NCI-H1092 treated with DMSO at 0.1 percent for 48 hours (cell line): ENCODE measurements at places on chromosomes 4 and X.
A peak's percentile ranks its signal among the peaks of the same experiment; 100 is the strongest.

- no peak for DNase-seq
These were observed 28.3 kb upstream of the GUCY1A1 start for GRCh38 chr4:155638195-155638965.

DNA sequence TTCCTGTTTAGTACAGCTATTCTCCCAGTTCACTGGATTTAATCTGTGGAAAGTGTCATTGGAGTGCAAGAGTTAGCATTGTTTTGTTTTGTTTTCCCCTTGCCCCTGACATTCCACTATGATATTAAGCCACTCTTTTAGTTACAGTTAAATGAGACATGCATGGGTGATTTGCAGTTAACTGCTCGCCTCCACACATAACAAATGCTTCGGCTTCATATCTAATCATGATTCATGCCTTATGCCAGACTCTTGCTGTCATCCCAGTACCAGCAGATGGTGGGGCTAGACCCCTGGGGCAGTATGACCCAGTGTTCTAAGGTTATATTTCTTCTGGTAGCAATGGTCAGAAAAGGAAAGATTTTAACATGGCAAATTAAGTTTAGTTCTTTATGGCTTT, 80.1 kb downstream of the RAP1GDS1 start:
- no peak for DNase-seq

GRCh38 chr4:36601864-36602495, 320.6 kb downstream of the DTHD1 start:
- DNase-seq = no peak

DNA sequence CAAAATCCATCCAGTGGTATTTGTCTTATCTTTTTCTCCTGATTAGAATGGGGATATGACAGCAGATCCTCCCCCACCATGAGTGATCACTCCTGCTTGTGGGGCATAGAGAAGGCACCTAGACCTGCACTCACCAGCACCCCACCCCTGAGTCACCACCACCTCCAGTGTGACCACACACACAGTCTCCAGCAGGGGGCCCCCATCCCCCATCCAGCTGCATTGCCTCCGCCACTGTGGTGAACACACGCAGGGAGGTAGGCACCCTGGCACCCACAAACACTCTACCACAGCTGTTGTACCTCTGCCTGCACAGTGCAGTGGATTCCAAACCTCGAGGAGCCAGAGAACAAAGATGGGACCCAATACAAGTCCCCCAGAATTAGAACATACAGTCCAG, 9.0 kb upstream of the MAGEA8 start:
- DNase-seq = no peak

DNA sequence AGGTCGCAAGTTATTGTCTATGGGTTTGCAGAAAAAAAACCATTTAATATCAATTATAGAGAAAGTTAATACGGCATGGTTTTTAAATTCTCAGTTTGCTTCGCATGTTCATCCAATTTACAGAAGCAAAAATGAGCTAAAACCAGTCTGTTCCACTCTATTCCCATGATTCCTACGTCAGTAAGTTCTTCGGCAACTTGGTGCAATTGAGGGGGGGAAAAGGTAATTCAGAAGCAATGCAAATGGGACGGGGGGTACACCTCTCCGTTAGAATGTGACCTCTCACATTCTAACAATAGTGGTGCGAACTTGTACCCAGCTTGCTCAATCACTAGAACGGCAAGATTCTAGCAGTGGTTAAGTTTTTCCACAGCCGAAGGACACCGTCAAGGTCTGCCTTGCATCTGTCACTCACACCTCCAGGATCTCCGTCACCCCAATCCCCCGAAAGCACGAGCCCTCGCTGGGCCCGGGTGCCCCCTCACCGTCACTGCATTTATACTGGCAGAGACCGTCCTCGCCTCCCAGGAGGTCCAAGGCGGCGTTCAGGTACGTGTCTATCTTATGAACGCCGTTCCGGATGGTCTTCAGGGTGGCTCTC, 653 bp downstream of the PLA2G12A start:
- no peak for DNase-seq

- DNase-seq = no peak
These were observed 27.8 kb downstream of the SLC25A5 start for GRCh38 chrX:119495734-119496726.

GRCh38 chr4:7624396-7624980, 189.8 kb upstream of the PSAPL1 start:
- DNase-seq = peak; percentile 65

DNA sequence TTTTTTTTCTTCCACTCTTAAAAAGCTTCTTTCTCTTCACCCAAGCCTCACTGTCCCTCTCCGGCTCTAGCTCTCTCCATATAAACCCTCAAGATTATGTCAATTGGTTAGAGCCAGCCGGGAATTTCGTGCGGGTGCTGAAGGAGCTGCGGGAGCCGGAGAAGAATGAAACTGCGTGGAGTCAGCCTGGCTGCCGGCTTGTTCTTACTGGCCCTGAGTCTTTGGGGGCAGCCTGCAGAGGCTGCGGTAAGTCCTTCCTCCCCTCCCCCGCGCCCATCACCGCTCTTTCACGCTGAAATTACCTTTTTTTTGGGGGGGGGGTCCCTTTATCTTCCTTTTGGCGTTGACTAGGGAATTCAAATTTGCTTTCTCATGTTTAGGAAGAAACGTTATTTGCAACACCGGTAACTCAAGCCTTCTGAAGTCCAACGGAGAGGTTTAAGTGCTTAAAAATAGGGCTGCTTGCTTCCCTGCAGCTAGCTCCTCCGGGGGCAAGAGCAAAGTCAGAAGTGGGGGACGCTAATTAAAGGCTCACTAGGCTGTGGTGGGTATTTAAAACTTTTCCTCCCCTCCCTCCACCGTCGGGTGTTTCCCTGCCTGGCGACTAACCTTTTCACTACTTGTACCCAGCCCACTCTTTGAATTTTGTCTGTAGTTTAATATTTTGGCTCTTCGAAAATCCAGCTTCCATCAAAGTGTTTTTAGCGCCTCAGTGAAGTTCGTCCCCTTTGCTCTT, 491 bp downstream of the COL4A5 start:
- DNase-seq = peak; percentile 60

- no peak for DNase-seq
These were observed 60.8 kb downstream of the RRAGB start for GRCh38 chrX:55778322-55778721.

DNA sequence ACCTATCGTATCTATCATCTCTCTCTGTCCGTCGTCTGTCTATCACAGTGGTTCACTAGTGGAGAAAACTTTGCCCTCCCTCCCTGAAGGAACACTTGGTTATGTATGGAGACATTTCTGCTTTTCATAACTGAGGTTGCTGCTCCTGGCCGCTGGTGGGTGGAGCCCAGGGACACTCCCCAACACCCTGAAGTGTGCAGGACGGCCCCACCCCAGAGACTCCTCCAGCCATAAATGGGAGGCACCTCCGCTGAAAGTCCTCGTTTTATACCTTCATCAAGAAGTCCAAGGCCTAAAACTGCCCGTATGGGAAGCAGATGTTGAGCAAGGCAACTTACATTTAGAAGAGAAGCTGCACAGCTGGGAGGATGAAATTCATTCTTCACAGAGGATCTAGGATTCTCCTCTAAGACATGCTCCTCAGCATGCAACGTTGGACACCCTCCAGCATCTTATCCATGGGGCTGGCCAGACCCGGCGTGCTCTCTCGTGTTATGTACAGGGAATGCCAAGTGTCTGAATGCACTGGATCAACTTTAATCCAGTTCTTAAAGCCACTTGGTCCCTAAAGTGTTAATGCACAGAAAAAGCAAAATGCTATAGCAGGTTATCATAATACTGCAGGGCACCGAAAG, 43.5 kb downstream of the PRKX start:
- no peak for DNase-seq

GRCh38 chrX:17291171-17291900, 83.7 kb upstream of the NHS start:
- no peak for DNase-seq

GRCh38 chrX:40960041-40960440, 125.2 kb upstream of the USP9X start:
- no peak for DNase-seq

DNA sequence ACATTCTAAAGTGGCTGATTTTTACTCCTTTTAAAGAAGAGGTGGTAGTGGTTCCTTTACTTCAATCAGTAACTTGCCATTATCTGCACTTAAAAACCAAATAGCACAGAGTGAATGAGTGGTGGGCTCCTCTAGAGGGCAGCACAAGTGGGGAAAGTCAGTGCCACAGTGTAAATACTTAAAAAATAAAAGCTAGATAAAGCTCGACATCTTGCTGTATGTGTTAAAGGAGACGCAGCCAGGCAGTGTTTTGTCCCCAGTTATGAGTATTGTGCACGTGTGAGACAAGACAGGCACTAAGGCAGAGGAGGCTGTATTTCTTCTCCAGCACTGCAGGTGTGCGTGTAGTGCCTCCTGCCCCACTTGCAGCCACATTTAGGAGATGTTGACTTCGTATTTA, 24.6 kb downstream of the NAP1L5 start:
- peak; percentile 23 for DNase-seq

DNA sequence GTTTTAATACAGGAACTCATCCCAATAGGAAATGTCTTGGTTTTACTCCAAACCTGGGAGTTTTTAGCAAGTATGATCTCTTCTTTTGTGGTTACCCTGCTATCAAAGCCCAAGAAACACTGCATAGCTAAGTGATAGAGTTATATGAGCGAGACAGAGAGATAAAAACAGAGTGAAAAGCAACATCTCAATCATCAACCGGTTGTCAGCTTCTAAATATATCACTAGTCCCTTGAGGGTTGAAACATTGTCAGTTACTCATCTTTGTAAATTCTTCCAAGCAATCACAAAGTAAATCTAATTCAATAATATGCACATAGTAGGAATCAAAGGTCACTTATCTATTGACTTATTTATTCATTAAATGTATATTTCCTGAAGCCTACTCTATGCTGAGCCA, 483.9 kb downstream of the IDS start:
- DNase-seq = no peak

GRCh38 chr4:40314951-40315350, 20.2 kb upstream of the CHRNA9 start:
- DNase-seq = no peak

- DNase-seq = no peak
These were observed 39.1 kb downstream of the CLOCK start for GRCh38 chr4:55507612-55508011.
